ENCODE measurements at places on chromosomes 2 and 18.

DNA sequence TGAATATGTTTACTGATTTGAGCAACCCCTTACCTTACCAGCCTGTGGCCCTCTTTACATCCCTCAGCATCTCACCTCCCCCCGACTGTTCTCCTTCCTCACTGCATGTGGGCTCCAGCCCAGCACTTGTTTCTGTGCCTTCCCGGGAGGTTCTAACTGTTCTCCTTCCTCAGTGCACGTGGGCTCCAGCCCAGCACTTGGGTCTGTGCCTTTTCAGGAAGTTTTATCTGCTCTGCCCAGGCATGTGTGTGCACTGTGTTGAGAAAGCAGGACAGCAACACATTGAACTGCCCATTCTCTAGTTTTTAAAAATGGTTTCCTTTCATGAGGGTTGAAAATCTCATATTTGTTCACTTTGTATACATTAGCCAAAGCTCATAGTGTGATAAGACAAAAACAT is 158.4 kb downstream of the ATP9B start:
- no peak for DNase-seq

DNA sequence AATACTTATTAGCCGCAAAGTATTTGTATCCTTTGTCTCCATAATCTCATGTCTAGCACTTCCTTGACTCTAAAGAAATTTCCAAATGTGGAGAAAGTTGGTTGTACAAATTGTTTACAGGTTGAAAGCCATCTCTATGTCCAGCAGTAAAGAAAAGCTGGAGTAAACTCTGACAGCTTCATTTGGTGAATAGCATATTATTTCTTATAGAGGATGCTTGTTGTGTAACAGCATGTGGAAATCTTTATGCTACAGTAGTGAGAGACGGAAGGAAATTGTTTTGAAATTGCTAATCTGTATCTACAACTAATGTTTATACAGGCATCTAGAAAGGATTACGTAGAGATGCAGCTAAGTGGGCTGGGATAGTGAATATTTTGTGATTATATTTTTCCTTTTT is 78.5 kb downstream of the UGGT1 start:
- no peak for DNase-seq

GRCh38 chr2:135056790-135057189 is 4.7 kb downstream of the RAB3GAP1 start:
- DNase-seq: no peak

GRCh38 chr18:46437061-46437460 is 220.0 kb downstream of the LOXHD1 start:
- no peak for DNase-seq

DNA sequence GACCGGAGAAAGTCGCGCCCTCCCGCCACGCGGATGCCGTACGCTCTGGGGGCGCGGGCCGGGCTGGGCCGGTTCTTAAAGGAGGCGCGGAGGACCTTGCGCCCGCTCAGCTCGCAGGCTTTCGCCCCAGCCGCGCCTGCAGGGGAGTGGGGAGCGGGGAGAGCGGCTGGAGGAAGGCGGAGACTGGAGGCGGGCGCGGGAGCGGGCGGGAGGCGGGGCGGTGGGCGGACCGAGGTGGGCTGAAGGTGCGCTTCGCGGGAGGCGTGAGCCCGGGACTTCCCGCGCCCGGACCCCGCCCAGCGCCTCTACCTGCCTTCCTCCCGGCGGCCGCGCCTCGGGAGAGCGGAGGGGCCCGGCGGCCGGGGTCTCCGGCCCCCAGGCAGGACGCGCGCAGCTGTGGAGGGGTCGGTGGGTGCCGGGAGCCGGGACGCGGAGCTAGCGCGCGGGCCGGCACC is at the start of gene ADRA2B:
Gene ADRA2B (minus strand): TSS at position 148 of the 455 bp plus-strand sequence. CDS start 422 bp downstream, outside the sequence.
- DNase-seq: peak; percentile 62

DNA sequence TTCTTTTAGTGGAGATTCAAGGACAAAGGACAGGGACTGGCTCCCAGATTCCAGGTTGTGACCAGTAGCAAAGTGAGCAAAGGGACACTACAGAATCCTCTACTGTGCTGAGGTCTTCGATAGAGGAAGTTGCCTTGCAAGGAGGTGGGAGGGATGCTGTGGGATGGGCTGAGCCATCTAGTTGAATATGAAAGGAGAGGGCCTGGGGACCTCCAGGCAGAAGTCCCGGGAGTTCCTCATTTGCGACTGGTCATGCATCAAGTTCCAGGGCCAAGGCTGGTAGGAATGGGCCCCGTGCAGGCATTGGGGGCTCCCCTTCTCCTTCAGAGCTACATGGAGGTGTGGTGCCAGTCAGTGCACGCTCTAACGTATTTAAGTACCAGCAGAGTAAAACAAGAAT is 12.6 kb upstream of the PROM2 start:
- DNase-seq: no peak

DNA sequence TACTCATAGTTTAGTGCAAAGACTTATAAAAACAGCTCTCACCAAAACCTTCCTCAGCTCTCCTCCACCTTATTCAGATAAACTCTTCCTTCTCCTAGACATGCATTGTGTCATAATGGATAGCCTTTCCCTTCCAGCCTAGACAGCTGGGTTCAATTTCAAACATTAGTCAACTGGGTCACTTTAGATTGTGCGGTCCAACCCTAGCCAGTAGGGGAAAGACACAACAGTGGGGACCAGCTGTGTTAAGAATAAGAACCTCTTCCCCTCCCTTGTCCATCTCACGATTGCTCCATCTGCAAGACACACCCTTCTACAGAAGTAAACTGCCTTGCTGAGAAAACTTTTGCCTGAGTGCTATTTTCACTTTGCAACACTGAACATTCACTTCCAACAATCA is 8.5 kb downstream of the PRPF40A start:
- DNase-seq: no peak

GRCh38 chr2:72131916-72132841 is 15.5 kb downstream of the CYP26B1 start:
- DNase-seq: no peak

Data from NCI-H774 (cell line).